ENCODE measurements at places on chromosomes 3 and 15.

DNA sequence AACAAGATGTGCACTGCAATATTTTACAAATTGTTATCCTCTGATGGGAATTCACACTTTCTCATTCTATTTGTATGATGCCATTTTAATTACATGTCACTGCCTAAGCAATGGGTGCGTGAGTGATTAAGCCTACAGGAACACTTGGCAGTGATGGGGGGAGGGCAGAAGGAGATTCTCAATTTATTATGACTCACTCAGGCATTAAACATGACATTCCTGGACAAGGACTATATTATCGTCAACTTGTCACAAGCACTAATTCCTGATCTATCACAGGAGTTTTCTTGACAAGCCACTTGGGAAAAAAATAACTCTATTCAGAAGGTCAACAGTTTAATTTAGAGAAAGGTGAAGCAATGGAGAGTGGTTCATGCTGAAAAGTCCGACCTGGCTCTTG lies 556.8 kb downstream of the NSUN3 start:
- DNase-seq: no peak

GRCh38 chr3:4744405-4745234 lies 234.6 kb upstream of the BHLHE40 start:
- no peak for DNase-seq

DNA sequence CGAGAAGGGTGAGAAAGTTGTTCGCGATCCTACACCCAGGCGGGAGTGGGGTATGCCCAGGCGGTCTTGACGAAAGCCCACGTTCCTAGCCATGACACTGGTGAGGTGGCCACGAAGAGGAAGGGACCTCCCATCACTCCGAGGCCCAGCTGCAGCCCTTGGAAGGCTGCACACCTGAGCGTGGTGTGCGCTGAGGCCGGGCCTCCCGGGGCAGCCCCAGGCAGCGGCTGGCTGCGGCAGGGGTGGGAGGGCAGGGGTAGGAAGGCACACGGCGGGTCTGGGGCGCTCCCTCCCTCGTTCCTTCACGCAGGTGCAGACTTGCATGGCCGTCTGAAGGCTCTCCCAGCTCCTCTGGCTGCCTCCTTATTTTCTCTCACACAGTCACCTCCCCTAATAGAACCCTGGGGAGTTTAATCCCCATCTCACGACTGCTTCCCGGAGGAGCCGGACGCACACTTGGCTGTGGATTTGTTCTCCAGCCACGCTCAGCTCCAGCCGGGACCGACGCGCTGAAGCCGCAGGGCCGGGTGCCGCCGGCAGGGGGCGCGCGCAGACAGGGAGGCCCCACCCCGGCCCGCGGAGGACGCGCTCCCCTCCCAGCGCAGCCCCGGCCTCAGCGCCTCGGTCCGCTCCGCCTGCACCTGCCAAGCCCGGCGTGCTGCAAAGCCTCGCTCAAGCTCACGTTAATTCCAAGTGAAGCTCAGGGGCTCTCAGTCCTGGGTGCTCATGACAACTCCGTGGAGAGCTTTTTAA lies 37.8 kb upstream of the MUC4 start:
- no peak for DNase-seq

DNA sequence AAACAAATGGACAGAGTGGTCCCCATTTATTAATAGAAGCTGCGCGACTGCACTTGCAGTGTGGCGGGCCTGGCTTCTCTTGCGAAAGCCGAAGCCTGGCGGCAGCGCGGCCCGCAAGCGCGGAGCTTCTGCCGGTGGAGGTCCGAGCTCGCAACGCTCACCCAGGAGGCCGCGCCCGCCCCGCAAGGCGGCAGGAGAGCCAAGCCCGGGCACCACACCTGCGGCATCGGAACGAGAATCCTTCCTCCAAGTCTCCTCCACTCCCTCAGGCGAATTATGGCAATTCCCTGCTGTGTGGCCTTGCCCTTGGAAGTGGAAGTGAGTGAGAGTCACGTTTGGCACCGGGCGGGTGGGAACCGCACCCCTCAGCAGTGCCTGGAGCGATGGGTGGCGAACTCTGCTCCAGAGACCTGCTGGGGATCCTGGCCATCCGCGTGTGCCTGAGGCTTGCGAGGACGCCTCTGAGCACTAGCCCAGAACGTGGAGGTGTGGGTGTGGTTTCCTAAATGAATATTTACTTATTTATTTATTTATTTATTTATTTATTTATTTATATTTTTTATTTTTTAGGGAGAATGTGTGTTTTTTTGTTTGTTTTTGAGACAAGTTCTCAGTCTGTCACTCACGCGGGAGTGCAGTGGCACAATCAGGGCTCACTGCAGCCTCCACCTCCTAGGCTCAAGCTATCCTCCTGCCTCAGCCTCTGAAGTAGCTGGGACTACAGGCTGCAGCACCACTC lies 133.7 kb upstream of the UBE2E1 start:
- DNase-seq: no peak

DNA sequence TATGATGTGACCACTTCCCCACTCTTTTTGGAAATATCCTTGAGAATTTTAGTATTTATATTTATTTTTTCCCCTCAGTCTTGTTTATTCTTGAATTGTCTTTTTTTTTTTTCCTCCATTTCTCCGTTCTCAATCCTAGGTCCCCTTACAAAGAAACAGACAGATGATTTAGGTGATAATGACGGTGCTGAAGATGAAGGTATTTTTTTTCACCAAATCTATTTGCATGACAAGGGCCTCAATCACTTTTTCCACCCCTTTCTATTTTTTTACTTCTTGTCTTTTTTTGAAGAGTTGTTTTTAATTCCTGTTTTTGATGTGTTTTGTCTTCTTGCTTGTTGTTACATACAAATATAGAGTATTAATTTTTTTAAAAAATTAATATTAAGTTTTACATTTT lies 402.6 kb downstream of the NLGN1 start:
- no peak for DNase-seq

DNA sequence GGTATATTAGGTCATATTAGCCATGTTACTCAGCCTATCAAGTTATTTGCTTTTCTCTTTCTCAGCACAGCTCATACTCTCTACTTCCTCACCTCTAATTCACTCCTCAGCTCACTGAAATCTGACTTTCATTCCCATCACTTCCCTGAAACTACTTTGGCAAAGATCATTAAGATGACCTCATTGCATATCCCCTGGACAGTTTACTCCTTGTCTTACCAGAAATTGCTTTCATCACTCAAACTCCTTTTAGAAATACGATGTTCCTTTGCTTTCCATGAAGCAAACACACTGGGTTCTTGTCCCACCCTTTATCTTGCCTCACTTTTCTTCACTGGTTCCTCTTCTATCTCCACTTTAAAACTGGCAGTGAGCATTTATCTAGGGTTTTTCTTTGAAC lies 354.4 kb downstream of the TUSC7 start:
- DNase-seq: no peak

DNA sequence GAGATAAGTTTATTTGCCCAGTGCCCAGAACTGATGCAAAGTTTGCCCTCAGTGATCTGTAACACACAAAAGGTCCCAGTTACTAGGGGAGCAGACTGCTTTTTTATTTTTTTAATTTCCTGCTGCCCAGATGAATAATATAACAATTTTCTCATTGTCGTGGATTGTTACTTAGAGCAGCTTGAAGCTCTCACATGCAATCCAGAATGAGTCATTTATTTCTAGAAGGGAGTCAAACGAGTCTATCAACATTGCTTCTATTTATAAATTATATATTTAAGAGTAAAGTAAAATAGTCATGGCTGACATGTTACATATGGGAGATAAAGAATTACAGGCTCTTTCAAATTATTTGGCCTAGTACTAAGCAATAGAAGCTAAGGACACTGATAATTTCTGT lies 41.3 kb downstream of the MEIS2 start:
- peak; percentile 60 for DNase-seq

DNA sequence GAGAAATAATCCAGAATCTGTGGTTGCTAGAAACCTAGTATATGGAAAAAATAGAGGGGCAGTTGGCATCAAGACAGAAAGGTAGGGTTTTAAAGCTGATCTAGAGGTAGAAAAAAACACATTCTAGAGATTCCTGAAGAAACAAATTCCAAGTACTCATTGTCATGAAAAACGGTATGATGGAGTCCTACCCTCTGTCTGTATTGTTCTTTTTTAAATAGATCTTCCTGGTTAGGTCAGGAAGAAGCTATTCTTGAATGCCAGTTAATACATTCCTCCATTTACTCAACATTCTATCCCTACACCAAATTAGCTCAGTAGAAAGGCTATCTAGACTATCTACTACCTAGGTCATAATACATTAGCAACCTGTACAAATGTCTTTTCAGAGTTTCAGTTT lies 364.7 kb downstream of the FHIT start:
- no peak for DNase-seq
